Pancreas (tissue), 10 donors: ENCODE measurements at places on chromosomes 3 and 15. TPM values are rescaled to one million over a fixed set of nuclear protein-coding genes. Genes with fewer than 3 reads are reported as not detected.

The PPP1R14D gene
- not detected for total RNA-seq

The TRAIP gene
- total RNA-seq = 1.4 TPM

The ADGRG7 gene
- total RNA-seq = not detected

The PTH1R gene
- 0.51 TPM for total RNA-seq

The SST gene
- 176 TPM for total RNA-seq

The SCG5 gene
- 70.6 TPM for total RNA-seq

The FSTL1 gene
- total RNA-seq = 86.9 TPM

The EBLN2 gene
- 0.79 TPM for total RNA-seq

The ARHGEF26 gene
- 2.7 TPM for total RNA-seq

The IMPG2 gene
- total RNA-seq = 0.09 TPM

The BCL2A1 gene
- total RNA-seq = 3.2 TPM

The CYB561D2 gene
- total RNA-seq = 14.2 TPM

The UBE2E2 gene
- total RNA-seq = 7.7 TPM

The CADPS gene
- 20.3 TPM for total RNA-seq

The TRPC1 gene
- 2.8 TPM for total RNA-seq

The GP9 gene
- not detected for total RNA-seq

The DYNLT2B gene
- total RNA-seq = 2.2 TPM

The PLXNA1 gene
- total RNA-seq = 8.6 TPM

The CNTN6 gene
- total RNA-seq = not detected

The ERICH6 gene
- 0.09 TPM for total RNA-seq

The GOLGA6D gene
- total RNA-seq = not detected

The IL17RB gene
- 4.0 TPM for total RNA-seq

The FAM3D gene
- total RNA-seq = 0.72 TPM

The CCRL2 gene
- total RNA-seq = 0.97 TPM

The DPPA4 gene
- not detected for total RNA-seq

The SRGAP3 gene
- total RNA-seq = 3.2 TPM
